ENCODE measurements at places on chromosomes 3 and 15.
A peak's percentile ranks its signal among the peaks of the same experiment; 100 is the strongest.

DNA sequence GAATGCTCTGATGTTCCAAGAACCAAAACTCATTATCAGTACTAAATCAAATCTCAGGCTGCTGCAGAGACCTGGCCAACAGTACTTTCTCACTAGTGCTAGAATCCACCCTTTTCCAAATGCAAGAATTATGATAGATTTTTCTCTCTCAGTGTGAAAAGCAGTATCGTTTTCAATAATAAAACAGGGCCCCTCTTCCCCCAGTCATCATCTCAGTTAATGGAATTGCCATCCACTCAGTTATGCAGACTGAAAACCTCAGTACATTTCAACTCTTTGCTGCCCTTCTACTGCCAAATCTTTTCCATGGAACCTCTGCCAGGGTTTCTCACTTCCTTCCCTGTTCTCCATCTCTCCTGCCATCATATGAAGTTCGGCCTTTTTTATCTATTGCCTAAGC, 72.4 kb upstream of the FGF12 start:
- no peak for DNase-seq

DNA sequence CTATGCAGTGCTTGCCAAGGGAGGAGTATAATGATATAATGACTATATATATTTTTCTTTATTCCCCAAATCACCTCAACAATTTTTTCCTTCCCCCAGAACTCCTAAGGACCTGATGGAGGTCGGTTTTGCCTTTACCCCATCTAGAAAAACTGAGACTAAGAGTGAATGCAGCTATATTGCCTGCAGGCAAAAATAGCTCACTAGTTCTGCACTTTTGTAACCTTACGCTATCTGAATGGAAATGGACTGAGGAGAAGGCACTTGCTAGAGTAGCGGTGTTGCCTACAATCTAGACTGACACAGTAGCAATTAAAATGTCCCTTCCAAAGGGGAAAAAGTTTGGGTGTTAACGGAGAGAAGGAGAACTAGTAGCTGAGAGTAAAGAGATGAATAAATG, 379.5 kb upstream of the SEMA6D start:
- no peak for DNase-seq

GRCh38 chr3:24400450-24400849, 94.2 kb downstream of the THRB start:
- DNase-seq = no peak

DNA sequence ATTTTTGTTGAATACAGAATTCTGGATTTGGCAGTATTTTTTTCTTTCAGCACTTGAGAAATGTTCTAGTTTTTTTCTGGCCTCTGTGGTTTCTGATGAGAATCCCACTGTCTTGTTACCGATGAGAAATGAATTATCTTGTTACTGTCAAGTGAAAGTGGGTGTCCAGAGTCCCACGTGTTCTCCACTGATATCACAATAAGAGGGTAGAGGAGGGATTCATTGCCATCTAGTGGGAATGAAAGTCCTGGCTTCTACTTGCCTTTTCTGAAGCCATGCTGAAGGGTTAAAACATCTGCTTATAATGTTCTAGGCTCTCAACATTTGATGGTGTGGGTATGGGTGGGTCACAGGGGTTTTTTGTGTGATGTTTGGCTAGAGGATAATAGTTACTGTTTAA, 66.1 kb downstream of the SEC22A start:
- DNase-seq = no peak

DNA sequence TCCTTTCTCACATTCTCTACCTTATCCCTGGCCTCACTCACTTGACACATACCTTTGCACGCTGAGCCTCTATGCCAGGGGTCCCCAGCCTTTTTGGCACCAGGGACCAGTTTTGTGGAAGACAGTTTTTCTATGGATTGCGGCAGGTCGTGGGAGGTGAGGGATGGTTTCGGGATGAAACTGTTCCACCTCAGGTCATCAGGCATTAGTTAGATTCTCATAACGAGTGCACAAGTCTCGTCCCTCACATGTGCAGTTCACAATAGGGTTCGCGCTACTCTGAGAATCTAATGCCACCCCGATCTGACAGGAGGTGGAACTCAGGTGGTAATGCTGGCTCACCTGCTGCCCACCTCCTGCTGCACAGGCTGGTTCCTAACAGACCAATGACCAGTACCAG, 112.5 kb upstream of the EIF1B start:
- DNase-seq = no peak

DNA sequence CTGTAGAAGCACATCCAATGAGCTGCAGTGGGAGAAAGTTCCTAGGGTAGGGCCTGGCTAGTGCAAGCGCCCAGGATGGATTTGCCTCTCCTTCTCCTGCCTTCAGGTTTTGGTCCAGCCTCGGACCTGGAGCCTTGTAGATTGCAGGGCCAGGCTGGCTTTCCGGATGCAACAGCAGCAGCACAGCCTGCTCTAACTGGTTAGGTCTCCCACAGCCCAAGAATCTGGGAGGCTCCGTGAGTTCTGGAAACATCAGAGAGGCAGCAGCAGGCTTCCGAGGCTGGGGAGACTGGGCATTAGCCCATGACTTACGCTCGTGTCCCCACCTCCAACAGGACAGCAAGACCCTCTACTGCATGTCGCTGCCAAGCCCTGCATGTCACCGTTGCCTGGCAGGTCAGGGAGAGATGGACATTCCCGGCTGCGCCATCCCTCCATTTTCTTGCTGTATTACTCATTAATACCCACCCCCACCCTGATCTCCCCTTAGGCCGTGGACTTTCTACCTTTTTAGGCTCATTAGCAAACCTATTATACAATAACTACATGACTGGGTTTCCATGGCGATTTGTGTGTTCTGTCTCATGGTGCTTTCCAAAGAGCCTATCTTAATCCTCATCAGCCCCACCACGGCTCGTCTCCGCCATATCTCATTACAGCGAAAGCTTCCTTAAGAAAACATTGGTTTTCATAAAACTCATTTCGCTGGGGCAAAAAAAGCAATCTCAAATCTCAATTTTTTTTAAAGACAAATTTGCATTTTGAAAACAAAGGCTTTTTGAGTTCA, 40.9 kb upstream of the RGMA start:
- no peak for DNase-seq

DNA sequence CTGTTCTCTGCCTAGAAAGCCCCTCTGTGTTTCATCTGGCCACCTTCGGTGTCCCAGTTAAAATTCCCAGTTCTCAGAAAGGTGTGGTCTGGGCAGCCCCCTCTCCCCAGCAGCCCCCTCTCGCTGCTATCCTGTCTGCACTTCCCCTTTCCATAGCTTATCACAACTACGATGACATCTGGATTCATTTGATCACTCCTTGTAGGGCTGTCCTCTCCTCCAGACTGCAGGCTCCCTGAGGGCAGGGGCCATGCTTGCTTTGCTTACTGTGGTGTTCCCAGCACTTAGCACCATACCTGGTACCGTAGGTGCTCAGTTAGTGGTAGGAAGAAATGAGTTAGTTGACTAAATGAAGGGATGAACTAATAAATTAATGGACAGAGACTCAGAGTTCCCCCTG, 26.3 kb upstream of the GOLGA6C start:
- no peak for DNase-seq

DNA sequence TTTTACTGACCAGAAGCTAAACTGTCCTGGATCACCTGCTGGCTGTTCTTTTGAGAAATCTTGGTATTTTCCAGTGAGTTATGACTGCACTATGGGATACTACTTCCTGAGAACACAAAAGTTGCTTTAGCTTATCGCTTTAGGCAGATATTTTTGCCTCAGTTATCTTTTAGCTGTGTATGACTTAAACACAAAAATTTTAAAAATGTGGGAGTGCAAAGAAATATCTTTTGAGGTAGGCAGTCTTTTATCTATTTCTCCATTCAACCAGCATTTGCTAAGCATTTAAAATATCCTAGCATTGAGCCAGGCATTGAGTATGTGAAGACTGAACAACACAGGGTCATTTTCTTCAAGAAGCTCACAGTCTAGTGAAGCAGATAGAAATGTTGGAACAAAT, 981.9 kb downstream of the FHIT start:
- no peak for DNase-seq

DNA sequence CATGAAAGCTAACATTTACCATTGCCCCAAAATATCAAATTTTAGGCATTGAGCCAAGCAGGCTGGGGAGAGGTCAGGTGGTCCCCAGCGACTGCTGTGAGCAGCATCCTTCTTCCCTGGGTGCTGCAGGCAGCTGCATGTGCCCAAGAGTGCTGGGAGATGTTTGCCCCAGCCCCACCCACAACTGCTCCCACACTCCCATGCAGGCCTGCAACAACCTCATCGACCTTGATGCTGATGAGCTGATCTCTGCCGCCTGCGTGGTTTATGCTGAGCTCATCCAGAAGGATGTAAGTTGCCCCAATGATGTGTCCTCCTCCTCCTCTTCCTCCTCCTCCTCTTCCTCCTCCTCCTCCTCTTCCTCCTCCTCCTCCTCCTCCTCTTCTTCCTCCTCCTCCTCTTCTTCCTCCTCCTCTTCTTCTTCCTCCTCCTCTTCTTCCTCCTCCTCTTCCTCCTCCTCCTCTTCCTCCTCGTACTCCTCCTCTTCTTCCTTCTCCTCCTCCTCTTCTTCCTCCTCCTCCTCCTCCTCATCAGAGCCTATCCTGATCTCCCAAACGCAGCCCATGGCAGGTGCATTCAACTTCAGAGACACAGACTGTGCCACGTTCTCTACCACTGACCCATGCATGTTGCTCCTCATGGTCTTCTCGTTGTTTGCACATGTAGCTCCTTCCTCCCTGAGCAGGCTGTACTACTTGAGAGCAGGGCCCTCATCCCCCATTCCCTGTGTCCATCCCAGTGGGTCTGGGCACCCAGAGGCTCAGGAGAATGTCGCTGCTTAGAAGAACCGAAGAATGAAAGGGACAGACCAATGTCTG, 15.1 kb downstream of the TBC1D21 start:
- no peak for DNase-seq

DNA sequence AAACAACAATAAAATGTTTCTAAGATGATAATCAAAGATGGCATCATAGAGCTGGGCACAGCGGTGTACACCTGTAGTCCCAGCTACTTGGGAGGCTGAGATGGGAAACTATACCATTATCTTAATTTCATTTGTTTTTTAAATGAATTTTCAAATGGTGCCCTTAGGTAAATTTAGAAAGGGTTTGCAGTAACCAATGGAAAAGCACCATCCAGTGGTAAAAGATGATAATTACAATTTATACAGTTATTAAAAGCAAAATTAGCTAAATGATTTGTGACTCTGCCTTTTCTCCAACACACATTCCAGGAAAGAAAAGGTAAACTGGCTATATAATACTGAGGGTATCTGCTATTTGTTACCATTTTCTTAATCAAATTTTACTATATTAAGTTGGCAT, 14.4 kb upstream of the ANKRD28 start:
- peak; percentile 24 for DNase-seq

- DNase-seq = no peak
Observed at GRCh38 chr3:177367788-177368187, 170.5 kb upstream of the TBL1XR1 start.

- no peak for DNase-seq
Observed at GRCh38 chr15:73901126-73901810, 25.0 kb upstream of the LOXL1 start.

All from central memory CD4-positive, alpha-beta T cell (primary cell).